LNCaP clone FGC (cell line): ENCODE measurements at places on chromosomes 13 and 19.

DNA sequence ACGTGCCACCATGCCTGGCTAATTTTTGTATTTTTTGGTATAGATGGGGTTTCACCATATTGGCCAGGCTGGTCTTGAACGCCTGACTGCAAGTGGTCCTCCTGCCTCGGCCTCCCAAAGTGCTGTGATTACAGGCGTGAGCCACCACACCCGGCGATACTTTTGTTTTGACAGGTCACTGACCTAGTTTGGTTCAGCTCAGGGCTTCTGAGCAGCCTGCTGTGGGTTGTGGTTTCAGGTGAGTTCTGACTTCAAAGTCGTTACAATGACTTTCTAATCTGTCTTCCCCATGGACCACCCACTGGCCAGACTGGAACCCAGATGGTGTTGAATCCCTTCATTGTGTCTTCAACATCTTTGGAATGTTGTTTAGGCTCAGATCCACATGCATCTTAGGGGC lies 73.8 kb downstream of the TRPM4 start:
- no peak for DNase-seq

- DNase-seq: no peak
Observed at GRCh38 chr19:58466089-58466759, 656 bp upstream of the ZNF324 start.

GRCh38 chr13:98456413-98456845 lies 120.5 kb downstream of the STK24 start:
- no peak for DNase-seq

DNA sequence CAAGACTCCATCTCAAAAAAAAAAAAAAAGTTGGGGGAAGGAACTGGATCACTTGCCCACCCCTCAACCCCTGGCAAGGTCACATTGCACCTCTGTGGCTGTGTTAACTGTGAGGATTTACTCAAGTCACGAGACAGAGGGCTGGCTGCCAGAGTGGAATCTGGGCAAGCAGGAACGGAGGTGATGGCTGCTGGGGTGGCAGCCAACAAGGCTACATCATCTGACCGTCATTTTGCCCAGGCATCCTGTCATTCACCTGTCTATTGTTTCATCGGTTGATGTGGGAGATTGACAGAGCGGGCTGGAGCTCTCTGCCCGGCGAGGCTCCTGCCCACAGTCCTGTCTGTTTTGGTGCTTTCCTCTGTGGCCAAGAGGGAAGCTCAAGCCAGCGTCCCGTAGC lies 75.7 kb downstream of the DPF1 start:
- DNase-seq: peak; percentile 76

GRCh38 chr19:46670813-46671212 lies 9.8 kb upstream of the DACT3 start:
- DNase-seq: no peak

- DNase-seq: no peak
Observed at GRCh38 chr19:49335784-49336481, 727 bp downstream of the CD37 start.

GRCh38 chr13:66962953-66963352 lies 267.2 kb downstream of the PCDH9 start:
- DNase-seq: no peak

- no peak for DNase-seq
Observed at GRCh38 chr13:107373551-107373950, 805.6 kb upstream of the ARGLU1 start.

DNA sequence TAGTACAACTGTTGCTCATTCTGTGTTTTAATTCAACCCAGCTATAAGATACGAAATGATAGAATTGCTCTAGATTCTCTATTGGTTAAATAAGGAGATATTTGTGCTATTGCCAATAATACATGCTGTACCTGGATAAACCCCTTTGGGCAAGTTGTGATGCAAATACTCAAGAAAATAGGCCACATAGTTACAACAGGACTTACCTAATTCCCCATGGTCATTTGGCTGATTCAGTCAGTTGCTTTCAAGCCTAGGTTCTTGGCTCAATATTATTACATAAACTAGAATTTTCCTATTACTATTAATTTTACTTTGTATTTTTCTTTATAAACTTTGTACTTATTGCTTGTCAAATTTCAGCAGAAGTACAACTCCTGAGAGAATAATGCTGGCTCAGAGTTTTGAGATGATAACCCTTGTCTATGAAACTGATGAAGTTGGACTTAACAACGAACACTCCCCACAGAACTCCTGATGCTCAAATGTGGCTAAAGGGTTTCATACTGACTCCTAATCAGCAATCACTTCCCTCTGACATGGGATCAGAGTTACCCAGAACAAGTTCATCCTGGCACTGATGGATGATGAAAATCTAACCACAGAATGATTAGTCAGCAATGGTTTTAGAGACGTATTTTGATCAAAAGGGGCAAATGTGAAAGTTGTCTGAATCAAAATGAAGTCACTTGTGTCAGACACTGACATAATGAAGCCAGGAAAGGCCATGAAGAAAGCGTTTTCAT lies 221.1 kb downstream of the ITGBL1 start:
- DNase-seq: no peak

- no peak for DNase-seq
Observed at GRCh38 chr13:76009267-76009890, 373.2 kb downstream of the LMO7 start.

GRCh38 chr19:27796073-27796472 lies 1416.9 kb downstream of the UQCRFS1 start:
- DNase-seq: no peak

DNA sequence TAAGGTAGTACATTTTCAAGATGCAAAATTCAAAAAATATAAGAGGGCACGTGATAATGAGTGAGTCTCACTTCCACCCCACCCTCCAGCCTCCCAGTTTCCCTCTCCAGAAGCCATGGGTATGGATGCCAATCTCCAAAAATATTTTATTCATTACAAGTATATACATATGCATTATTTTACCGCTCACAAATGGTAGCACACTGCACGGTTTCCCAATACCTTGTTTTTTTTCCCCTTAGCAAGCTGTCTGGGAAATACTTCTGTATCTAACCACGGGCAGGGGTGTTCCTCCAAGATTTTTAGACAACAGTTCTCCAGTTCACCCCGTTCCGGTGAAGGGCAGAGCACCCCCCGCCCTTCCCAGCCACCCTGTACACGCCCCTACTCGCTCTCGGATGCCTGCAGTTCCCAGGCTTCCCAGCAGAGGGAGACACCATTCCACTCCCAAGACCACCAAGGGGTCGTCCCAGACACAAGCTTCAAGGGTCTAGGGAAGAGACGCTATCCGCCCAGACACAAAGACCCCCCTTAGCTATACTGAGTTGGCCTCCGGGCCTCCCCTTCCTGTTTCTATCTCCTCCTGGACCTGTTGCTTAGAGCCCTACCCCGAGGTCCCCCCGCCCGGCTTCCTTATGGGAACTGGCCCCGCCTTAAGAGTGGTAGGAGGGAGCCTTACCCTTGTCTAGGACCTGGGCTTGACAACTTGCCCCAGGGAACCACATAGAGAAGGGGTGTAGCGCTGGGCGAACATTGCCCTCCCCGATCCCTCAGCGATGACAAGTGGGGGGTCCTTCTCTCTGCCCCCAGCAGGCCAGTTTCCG lies 1.1 kb upstream of the FXYD3 start:
- DNase-seq: no peak

DNA sequence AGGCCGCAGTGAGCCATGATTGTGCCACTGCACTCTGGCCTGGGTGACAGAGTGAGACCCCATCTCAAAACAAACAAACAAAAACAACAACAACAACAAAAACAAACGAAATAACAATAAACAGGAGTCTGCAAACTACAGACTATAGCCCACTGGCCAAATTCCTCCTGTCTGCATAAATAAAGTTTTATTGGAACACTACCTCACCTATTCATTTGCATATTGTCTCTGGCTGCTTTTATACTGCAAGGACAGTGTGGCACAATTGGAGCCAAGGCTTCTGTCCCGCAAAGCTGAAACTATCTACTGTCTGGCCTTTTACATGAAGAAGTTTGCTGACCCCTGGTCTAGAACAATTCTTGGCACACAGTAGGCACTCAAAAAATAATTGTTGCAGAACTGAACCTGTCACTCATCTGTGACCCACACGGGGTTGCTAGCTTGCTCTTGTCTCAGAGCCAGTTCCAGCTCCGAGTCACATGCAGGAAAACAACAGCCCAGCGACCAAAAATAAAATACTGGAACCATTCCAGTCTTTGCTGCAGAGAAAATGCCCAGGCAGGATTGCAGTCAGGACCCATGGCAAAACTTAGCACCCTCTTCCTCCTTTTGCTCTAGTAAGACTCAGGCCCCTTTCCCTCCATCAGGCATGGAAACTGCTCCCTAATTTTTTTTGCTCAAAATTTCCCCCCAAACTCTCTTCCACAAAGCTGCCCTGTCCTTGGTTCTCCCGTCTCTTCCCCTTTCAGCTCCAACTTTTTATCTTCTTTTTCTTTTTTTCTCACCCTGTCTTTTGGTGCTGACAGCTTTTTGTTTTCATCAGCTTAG lies 4.8 kb upstream of the MYH14 start:
- no peak for DNase-seq

DNA sequence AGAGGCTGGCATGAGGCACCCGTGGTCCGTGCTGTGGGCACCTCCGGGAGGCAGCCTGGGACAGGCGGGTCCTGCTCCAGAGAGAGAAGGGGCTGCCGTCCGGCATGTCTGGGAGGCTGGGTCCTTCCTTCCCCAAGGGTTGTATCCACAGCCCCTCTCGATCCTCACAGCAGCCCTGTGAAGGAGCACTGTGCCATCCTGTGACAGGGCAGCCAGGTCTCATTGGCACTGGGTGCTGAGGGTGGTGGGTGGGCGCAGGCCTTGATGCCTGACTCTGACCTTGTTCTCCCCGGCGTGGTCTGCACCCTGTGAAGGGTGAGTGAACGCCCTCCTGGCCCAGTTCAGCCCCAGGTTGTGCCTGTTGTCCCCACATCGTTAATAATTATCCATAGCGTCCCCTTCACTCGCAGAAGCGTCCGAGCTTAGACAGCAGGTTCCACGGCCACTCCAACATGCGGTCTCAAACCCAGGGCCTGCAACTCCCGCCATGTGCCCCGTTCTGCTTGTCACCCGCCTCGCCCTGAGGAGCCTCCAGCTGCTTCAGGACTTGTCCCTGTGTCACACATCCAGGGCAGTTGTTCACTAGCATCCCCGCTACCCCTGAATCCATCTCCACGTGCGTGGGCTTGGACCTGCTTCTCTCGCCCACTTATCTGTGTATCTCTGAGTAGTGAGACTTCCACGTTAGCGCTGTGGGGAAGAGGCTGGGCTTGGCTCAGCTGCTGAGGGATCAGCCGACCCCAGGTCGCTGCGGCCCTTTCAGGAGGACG lies 10.6 kb downstream of the ATP11A start:
- no peak for DNase-seq

GRCh38 chr13:80877209-80877943 lies 536.5 kb upstream of the SPRY2 start:
- peak; percentile 21 for DNase-seq

- DNase-seq: no peak
Observed at GRCh38 chr19:38556521-38557174, 61.1 kb downstream of the MAP4K1 start.

- no peak for DNase-seq
Observed at GRCh38 chr19:50702871-50703829, 16.5 kb downstream of the SHANK1 start.

DNA sequence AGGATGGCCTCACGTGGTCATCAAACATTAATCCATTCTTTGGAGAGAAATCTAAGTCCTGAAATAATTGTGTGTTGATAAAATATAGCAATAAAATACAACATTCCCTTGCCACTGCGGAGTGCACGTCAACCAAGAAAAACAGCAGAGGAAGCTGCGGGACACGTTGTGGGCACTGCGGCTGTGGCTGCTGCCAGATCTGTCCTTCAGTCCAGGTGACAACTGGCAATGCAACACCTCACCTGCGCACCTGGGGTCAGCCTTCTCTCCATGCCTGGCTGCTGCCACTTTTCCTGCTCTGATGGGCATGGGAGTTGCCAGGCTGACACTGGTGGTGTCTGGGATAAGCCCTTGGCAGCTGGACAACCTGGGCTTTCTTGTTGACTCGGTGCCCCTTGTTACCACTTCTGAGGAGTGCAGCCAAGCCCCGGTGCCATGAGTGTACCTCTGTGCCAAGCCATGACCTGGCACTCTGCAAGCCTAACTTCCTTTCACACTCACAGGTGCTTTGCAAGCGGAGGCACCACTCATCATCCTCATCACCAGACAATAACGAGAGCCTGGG lies 251.6 kb upstream of the TSHZ3 start:
- no peak for DNase-seq

GRCh38 chr13:24145240-24145639 lies 15.3 kb upstream of the SPATA13 start:
- no peak for DNase-seq
